ENCODE measurements at places on chromosomes 2 and 18.
A peak's percentile ranks its signal among the peaks of the same experiment; 100 is the strongest.

DNA sequence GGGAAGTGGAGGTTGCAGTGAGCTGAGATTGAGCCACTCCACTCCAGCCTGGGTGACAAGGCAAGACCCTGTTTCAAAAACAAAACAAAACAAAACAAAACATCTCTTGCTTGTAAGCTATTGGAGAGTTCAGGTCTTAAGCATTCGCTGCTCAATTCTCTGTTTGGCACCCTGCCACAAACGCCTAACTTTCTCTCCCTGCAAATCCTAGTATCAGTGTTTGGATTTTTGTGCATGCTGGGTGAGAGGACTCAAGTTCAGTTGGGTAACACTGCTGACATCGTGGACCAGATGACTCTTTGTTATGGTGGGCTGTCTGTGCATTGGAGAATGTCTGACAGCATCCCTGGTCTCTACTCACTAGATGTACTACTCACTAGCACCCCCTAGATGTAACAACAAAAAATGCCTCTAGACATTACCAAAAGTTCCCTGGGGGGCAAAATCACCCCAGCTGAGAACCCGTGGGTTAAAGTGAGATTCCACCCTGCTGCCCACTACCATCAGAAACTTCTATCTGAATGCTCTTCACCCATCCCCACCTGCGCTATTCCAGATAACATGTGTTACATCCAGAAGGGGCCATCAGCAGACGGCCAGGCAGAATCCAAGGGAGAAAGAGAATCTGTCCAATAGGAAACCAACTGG, 50.9 kb downstream of the CACNB4 start:
- H3K4me1 ChIP-seq: no peaks in the 10 kb centered on the region
- no peak overlapping the region for H3K4me3 ChIP-seq
- H3K36me3 ChIP-seq: no peaks in the 10 kb centered on the region
- DNase-seq: no peak
- H3K27ac ChIP-seq: no peak overlapping the region
- no peaks in the 10 kb centered on the region for H3K27me3 ChIP-seq

GRCh38 chr18:10130606-10131005, 216.8 kb downstream of the VAPA start:
- no peaks in the 10 kb centered on the region for H3K27me3 ChIP-seq
- no peaks in the 10 kb centered on the region for H3K36me3 ChIP-seq
- no peak overlapping the region for H3K27ac ChIP-seq

DNA sequence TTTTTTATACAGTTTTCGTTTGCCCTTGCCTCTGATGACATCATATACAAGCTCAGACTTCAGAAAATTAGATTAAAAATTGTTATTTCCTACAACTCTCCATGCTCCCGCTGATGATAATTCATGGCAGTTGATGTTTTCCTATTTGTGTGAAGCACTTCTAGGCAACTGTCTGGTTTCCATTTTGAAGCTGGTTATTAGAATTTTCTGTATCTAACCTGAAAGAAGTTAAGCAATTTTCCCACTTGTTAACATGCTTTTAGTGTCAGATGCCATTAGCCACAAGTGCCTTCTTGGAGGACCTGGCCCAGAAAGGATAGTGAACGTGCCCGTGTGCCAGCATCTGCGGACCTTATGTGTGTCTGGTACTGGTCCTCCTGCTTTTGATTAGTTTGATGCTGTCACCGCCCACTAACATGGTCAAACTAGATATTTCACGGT, 347.6 kb upstream of the RAB12 start:
- H3K4me3 ChIP-seq: no peak overlapping the region
- H3K36me3 ChIP-seq: no peaks in the 10 kb centered on the region
- no peak overlapping the region for H3K27ac ChIP-seq
- no peaks in the 10 kb centered on the region for H3K27me3 ChIP-seq
- H3K4me1 ChIP-seq: no peaks in the 10 kb centered on the region
- DNase-seq: no peak

GRCh38 chr2:84919885-84920580, 14.6 kb downstream of the TMSB10 start:
- H3K27me3 ChIP-seq: no peaks in the 10 kb centered on the region
- H3K36me3 ChIP-seq: no peaks in the 10 kb centered on the region
- peaks cover 4% of the 10 kb centered on the region for H3K4me1 ChIP-seq
- H3K27ac ChIP-seq: peak overlapping the region; percentile 73
- no peak for DNase-seq
- no peak overlapping the region for H3K4me3 ChIP-seq

All from thoracic aorta (tissue), 2 donors.